ENCODE measurements at places on chromosomes 7 and 10.

DNA sequence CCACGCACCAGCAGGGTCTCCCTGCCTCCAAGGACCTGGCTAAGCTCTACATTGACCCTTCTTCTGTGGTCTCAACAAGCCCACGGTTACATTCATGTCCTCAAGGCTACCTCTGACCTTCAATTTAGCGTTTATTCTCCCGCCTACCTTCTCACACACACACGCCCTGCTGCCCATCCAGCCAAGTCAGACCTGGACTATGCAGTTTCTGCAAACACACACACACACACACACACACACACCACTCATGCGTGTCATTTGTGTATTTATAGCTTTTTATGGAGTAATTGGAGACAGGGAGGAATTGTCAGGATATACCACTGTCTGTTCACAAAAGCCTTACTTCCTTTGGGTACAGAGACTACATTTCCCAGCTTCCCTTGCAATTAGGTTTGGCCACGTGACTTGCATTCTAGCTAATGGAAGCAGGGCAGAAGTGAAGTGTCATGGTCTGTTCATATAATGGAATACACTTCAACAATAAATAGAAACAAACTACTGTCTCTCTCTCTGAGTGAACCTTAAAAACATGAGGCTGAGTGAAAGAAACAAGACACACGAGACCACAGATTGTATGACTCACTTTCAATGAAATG lies 53.8 kb upstream of the CPXM2 start:
- no peak for DNase-seq

DNA sequence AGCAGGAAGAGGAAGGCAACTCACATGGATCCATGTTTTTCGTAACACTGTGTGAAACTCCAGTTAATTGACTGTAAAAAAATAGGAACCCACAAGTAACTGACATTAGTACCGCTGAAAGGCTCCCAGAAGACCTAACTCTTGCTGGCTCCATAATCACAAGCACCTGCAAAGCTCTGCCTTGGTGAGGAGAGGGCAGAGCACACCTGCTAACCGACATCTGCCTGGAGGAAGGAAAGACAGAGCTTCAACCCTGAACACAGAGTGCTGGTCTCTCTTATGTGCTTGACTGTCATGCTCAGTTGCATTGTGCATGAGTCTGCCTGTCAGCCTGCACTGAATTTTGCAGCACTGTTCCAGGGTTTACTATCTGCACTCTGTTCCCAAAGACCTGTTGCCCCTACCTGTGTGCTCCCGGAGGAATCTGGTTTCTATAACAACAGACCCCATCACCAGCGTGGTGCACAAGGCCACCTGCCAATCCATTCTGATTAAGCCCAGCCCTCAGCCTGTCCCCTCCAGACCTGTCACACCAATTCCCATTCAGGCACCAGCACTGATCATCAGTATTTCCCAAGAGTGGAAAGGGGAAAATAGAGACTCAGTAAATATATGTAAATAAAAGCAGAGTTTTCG lies 63.1 kb upstream of the ANKRD1 start:
- DNase-seq = no peak

- DNase-seq = no peak
Measured at GRCh38 chr7:110975486-110975885, 115.4 kb upstream of the LRRN3 start.

DNA sequence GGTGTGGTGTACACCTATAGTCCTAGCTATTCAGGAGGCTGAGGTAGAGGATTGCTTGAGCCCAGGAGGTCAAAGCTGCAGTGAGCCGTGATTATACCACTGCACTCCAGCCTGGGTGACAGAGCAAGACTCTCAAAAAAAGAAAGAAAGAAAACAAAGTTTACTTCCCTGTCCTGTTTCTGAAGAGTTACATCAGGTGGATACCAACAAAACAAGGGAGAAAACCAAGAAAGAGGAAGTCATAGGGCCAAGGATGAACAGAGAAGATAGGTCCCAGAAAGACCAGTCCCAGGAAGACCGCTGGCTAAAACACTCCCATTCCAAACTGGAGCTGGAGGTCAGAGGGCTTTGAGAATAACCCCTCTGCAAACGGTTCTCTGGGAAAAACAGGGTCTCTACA lies 13.5 kb downstream of the MACROH2A2 start:
- no peak for DNase-seq

GRCh38 chr7:151308256-151308655 lies 33.4 kb upstream of the NUB1 start:
- no peak for DNase-seq

DNA sequence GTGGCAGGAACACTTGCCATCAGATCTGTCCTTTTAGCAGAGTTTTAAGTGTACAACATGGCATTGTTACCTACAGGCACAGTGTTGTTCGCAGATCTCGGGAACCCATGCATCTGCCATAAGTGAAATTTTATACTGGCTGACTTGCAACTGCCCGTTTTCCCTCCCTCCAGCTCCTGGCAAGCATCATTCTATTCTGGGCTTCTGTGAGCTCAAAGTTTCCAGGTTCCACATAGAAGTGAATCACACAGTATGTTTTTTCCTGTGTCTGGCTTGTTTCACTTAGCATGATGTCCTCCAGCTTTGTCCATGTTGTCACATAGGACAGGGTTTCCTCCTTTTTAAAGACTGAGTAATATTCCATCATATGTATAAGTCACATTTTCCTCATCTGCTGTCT lies 56.6 kb downstream of the C10orf143 start:
- DNase-seq = no peak

- DNase-seq = no peak
Measured at GRCh38 chr7:127844707-127845331, 186.4 kb downstream of the LRRC4 start.

DNA sequence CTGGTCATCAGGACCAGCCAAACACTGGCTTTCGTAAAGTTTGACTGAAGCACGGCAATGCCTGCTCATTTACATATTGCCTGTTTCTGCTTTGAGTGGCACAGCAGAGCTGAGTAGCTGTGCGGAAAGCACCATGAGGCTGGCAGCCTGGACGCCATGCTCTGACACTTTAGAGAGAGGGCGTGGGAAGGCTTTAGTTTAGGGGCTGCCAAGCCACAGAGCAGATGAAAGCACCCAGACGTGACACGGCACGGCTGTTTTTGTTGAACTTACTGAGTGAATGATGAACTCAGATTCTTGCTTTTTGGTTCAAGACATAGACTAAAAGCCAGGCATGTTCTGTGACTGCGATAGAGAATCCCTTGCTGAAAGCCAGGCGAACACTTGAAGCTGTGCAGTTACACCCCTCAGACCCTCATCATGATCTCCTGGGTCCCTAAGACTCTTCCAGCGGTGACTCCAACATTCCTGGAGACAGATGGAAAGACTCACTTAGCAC lies 182.1 kb downstream of the ZMYND11 start:
- no peak for DNase-seq

DNA sequence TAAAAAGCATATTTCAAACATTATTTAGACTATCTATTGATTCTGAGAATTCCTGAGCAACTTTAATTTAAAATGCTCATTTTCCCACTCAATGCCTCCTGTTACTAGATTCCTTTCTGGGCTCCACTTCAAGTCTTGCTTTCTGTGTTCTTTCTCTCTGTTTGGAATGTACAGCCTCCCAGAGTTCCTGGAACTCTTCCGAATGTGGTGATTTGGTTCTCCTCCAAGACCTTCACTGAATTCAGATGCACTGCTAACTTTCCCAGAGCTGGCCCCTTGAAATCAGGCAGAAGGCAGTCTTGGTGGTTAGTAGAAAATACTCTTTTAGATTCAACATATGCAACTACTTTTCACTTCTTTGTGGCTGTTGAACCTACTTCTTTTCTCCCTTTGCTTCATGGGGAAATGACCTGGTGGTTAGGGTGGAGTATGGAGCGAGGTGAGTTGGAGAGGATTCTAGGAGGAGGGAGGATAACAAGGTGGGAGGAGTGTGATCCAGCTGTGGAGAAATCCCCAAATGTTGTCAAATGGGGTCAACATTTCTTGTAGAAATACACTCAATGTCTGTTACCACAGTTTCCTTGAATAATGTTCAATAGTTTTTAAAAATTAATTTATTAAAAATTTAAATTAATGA lies 27.9 kb upstream of the CCDC7 start:
- no peak for DNase-seq

GRCh38 chr7:26398756-26399509 lies 107.3 kb downstream of the SNX10 start:
- peak; percentile 19 for DNase-seq

- DNase-seq = no peak
Measured at GRCh38 chr10:6345404-6345803, 142.7 kb downstream of the PFKFB3 start.

DNA sequence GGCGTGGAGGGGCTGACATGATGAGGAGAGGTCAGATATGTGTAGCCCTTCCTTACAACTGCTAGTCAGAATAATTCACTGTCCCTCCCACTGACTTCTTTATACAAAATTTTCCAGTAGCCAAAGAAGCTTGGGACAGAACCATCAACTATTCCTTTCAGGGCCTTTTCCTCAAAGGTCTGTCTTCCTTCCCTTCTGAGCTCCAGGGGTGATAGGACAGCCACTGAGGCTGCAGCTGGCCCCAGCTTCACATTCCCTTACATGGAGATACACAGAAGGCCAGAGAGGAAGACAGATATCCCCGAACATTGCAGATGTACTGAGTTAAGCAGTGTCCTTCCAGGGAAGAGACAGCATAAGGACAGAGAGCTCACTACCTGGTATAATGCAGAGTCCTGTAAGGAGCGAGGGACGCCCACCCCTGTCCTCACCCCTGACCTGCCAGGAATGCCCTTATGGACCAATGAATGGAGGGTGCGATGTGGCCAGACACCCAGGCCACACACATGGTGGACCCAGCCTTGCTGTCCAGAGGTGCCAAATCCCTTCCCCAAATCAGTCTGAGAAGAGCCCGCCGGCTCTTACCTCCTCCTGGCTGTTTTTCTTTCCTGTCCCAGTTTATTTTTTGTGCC lies 754.7 kb downstream of the GRID1 start:
- no peak for DNase-seq

DNA sequence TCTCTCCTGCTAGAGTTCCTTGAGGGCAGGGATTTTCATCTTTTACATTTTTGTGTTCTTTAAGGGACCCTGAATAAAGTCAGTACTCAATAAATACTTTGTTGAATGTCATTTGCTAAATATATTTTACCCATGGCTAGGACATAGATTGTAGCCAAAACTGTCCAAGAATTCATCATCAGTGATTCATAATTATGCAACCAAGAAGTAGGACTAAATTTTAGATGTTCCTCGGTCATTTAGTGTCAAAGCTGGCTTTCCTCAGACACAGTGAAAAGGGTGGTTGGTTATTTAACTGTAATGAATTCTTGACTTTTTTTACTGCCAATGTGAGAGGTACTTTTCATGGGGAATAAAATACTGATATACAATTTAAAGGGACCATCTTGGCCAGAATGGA lies 3.3 kb downstream of the NUDT13 start:
- DNase-seq = no peak

DNA sequence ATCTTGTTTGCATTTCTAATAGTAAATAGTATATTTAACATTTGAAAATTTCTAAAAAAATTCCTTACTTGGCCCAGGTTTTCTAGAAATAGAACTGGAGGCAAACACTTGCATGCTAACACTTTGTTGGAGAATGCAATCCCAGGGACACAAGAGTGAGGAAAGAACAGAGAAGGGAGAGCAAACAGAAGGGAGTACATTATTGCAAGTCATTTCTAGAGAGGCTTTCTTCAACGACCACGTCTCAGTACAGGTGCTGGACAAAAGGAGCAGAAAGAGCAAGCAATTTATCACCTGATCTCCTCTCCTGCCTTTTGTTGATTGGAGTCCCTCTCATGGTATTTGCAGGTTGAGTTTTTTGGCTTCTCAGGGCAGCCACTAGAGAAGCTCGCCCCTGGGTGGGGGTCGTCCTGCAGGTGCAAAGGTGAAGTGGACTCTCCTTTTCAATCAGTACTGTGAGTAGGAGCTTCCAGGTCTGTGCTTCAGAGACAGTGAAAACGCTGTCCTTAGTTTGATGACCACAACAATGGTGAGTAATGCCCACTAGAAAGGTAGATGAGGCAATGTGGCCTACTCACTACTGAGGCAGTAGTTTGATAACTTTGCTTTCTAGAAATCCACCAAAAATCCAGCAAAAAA lies 5.2 kb downstream of the CPED1 start:
- no peak for DNase-seq

- DNase-seq = no peak
Measured at GRCh38 chr7:13839063-13839462, 150.4 kb downstream of the ETV1 start.

Measured in substantia nigra (tissue), 51 donors.